ENCODE measurements at places on chromosomes 5 and 9. TPM values are rescaled to one million over a fixed set of nuclear protein-coding genes. Genes with fewer than 3 reads are reported as not detected.

The ZFP37 gene
- total RNA-seq: 4.9 TPM

The SMIM33 gene
- not detected for total RNA-seq

The BARHL1 gene
- total RNA-seq: not detected

The MLANA gene
- total RNA-seq: not detected

DNA sequence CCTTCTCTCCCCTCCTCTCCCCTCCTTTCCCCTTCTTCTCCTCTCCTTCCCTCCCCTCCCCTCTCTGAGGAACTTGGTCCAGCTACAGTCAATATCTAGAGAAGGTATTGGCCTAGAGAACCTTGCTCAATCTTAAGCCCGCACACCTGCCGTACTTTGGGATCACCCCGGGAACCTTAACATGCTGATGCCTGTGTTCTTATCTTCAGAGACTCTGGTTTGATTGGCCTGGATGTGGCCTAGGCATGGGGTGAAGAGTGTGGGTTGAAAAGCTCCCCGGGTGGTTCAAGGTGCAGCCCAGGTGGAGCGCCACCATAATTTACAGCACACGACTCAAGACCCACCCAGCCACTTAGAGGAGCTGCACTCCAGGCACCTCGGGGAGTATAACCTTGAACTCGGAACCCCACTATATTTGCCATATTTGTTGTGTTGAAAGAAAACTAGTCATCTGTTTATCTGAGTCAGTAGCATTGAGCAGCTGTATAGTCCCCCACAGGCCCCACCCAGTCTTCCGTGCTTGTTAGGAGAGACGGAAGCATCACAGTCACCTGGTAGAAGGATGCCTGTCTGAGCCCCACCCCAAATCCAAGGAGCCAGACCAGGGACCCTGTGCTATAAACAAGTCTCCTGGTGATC is 14.4 kb upstream of the PHF19 start:
- DNase-seq: no peak

- DNase-seq: no peak
These were observed 176.7 kb upstream of the PRDM9 start for GRCh38 chr5:23330726-23331125.

- DNase-seq: no peak
These were observed 2.7 kb upstream of the ITK start for GRCh38 chr5:157177953-157178352.

DNA sequence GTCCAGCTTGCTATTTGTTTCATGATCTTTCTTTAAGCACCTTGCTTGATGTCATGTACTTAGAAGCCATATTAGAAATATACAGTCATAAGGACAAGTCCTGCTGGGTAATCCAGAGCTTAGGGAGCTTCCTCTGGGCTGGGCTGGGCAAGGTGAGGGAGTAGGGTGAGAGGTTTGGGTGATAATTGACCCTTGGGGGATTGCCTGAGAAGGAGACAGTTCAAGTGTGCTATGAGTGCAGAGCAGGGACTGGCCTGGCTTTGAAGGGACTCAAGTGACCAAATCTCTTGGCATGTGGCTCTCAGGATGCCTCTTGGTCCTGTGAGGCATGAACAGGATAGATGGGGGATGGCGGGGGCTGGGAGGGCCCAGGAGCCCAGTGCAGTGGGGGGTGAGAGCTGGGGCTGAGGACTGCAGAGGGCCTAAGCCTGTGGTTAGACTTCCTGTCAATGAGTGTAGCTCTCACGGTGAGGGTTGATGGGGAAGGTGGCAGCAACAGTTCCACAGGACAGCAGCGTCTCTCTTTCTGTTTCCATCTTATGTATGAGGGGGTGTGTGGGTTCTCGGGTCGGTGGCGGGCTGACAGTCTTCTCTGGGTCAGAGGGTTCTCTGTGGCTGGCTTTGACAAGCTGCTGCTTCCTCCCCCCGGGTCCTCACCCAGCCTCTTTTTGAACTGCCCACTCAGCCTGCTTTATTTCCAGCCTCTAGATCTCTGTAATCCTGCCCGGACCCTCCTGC is 53.5 kb downstream of the RGS3 start:
- peak; percentile 20 for DNase-seq
